ENCODE measurements at places on chromosomes 7 and 10. TPM values are rescaled to one million over a fixed set of nuclear protein-coding genes. Genes with fewer than 3 reads are reported as not detected.

FFAR4 gene
- not detected for total RNA-seq

BUD23 gene
- 39.3 TPM for total RNA-seq

OIT3 gene
- 0.10 TPM for total RNA-seq

PIP4K2A gene
- total RNA-seq: 31.7 TPM

PAPOLB gene
- not detected for total RNA-seq

CTBP2 gene
- 260 TPM for total RNA-seq

CALN1 gene
- total RNA-seq: 3.2 TPM

LIPA gene
- total RNA-seq: 10.1 TPM

NUPR2 gene
- not detected for total RNA-seq

DEPP1 gene
- total RNA-seq: 0.28 TPM

PSD gene
- total RNA-seq: 5.2 TPM

FUOM gene
- 27.2 TPM for total RNA-seq

CTAGE6 gene
- total RNA-seq: not detected

All from H7 (cell line).